ENCODE measurements at places on chromosomes 7 and 10.

GRCh38 chr7:11923376-11923930 is 91.5 kb upstream of the THSD7A start:
- no peak for DNase-seq

GRCh38 chr7:48337012-48337621 is 165.9 kb downstream of the ABCA13 start:
- DNase-seq, result no peak

DNA sequence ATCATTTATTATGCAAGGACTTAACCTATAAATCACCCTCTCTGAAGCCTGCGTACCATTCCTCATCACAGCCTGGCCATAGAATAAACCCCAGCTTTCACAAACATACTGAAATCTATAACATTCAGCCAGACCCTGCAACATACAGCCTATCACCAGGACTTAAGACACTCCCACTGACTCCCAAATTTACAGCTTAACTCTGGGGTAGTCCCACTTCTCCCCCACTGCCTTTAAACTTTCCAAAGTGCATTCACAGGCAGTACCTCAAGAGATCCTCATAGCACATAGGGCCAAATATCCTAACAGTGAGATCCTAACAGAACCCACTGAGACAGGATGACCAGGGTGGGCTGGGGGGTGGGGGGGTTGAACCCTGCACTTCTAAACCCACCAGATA is 3.5 kb downstream of the LDB1 start:
- no peak for DNase-seq

- no peak for DNase-seq
Measured at GRCh38 chr7:157279741-157280215, 57.0 kb upstream of the DNAJB6 start.

DNA sequence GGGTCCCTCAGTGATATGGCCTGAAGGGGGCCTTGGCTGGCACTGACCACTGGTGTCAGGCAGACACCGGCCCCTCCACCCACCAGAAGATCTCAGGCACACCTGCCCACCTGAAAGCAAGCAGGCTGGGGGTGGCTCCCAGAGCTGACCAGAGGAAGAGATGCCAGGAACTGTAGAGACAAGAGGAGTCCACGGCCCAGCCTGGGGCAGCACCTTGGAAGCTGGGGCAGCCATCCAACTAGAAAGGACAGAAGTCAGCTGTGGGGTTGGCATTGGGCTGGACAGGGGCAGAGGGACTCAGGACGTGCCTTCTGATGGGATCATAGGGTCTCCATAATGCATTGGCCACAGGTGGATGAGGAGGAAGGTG is 144.3 kb downstream of the ZNF248 start:
- no peak for DNase-seq

DNA sequence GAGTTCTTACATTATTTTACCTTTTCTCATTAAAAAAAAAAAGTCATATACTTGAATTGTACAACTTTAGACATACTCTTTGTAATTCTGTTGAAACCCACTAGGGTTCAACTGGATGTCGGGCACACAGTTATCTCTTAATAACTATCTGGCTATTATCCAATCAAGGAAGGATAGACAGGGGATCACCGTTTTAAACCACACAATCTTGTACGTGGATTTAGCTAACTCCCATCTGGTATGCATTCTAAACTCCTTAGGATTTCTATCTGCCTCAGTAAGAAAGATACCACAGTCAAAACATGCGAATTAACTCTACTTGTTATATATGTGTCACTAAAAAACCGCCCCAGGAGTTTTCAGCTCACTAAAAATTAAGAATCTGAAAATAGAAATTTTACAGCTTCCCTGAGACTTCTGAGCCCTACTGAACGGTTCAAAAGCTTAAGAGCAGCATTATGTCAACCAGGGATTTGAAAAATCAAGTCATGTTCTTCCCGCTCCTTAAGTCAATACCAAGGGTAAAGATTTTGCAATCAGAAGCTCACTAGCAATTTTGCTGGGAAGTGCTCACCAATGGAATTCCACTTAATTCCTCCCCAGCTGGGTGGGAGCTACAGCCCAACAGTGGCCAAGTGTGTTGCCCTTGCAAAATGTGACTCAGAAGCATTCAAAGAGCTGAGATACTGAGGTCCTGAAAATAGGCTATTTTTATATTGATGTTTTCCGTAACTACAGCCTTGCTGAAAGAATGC is 267.0 kb downstream of the FRMD4A start:
- DNase-seq, result peak; percentile 89

GRCh38 chr10:79285315-79286197 is 61.7 kb upstream of the PPIF start:
- no peak for DNase-seq

DNA sequence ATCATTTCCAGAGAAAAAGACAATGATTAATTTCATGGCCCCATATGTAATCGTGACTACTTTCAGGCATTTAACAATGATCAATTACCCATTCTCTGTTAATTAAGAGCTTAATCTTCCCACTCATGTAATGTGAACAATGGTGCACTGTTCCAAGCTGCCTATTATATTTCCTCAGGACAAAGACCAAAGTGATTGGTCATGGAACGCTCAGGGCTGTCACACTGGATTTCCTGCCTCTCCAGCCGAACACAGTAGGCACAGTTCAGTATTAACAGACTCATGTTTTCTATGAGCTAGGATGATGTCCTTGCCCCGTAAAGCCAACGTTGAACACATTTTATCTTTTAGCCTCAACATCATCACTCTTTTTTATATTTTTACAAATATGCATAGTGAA is 142.7 kb upstream of the FZD8 start:
- DNase-seq, result no peak

DNA sequence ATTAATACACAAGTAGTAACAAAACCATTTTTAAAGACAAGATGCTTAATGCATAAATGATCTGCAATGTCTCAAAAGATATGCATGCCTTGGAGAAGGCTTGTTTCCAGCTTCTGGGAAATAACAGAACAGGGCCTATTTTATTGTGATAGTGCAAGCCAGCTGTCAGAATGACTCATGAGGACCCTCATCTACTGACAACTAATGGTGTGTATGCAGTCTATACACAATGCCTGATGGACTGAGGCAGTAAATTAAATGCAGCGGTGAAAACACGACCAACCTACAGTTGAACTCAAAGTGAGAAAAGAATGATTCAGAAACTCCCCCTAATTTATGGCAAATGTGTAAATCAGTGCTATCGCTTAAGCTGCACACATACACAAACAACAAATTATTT is 46.3 kb downstream of the VPS41 start:
- no peak for DNase-seq

GRCh38 chr10:118447478-118448270 is 105.5 kb upstream of the FAM204A start:
- peak; percentile 40 for DNase-seq

GRCh38 chr10:71486484-71487114 is 89.9 kb downstream of the CDH23 start:
- DNase-seq, result peak; percentile 6

GRCh38 chr7:682810-683209 is 43.7 kb upstream of the DNAAF5 start:
- no peak for DNase-seq

DNA sequence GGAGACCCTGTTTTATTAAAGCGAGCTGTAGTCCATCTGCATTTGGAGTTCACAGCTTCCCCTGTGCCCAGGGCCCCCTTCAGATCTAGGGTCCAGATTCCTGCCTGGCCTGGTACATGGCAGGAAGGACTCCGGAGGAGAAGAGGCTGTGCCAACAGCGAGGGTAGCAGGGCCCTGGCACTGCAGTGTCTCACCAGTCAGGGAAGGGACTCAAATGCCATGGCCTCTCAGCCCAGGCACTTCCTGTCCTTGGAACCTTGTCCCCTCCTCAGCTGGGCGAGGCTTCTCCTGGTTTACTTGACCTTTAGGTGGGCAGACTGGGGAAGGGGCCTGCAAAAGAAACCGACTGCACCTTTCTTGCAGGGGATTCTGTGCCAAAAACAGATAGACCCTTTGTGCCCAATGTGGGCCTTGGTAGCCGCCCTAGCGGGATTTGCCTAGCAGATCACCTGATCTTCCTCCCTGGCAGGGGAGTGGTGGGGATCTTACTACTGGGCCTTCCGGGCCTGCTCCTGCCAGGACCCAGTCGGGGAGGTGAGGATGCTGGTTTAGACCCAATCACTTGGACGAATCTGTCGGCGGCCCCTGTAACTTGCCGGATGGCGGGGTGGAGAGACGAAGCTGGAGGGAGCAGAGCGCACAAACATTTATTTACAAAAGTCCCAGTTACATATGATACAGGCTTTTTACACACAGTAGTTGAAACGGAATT is 161.9 kb downstream of the RNF216 start:
- no peak for DNase-seq

DNA sequence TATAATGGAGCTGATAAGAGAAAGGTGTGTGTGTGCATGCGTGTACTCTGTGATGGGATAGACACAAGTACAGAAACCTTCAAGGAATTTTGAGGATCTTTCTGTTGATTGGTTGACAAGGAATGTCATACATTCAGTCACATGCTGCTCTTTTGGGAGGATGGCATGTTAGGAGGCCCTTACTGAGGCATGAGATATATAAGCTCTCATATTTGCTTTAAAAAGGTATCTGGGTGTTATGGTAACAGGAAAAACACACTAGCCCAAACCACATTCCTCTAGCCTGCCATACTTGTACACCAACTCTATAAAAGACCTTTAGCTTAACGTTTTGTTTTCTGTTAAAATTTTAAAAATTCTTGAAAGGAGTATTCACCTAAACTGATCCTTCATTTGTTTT is 72.5 kb upstream of the EGFR start:
- DNase-seq, result no peak

GRCh38 chr10:119177708-119178371 is 772 bp downstream of the PRDX3 start:
- DNase-seq, result no peak

DNA sequence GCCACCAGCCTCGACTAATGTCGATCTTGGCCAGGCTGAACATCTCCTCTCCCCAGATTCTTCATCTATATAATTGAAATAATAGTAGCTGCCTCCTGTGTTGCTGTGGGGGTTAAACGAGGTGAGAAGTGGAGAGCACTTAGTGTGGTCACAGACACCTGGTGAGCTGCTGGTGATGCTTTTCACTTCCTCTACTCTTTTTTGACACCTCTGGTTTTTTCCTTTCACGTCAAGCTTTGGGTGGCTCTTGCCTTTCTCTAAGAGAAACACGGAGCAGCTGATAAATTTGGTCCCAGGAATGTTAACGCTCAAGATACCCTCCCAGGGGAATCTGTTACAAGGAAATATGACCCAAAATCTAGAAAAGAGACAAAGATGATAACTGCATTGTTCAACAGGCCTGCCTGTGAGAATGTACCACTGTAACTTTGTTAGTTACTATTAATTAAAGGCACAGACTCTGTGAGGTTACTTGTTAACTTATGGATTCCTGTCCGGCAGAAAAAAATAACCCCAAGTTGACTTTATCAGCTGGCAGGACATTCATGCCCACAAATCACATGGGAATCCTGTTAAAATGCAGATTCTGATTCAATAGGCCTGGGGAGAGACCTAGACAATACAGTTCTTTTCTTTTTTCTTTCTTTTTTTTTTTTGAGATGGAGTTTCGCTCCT is 9.5 kb upstream of the NPFFR1 start:
- no peak for DNase-seq

GRCh38 chr10:128095027-128095752 is 31.0 kb downstream of the MKI67 start:
- no peak for DNase-seq

DNA sequence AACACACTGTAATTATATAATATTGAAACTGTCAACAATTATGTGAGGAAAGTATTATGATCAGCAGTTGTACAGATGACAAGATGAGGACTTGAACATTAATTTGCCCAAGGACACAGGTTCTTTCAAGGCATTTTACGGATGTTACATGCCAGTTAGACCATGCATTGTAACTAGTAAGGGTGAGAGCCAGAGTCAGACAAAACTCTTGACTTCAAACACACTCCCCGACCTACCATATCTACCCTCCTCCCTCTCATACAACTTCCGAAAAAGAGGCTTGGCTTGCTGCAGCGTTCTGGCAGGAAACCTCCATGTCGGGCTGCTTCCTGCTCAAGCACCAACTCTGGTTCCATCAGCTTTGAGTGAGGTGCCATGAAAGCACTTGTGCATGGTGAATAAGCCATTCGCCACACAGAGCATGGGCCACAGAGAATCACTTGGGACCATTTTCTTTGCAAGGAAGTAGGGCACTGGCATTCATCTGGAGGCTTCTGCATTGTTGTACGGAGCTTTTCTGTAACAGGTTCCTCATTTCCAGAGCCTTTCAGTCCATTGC is 53.2 kb downstream of the FOXI2 start:
- no peak for DNase-seq

DNA sequence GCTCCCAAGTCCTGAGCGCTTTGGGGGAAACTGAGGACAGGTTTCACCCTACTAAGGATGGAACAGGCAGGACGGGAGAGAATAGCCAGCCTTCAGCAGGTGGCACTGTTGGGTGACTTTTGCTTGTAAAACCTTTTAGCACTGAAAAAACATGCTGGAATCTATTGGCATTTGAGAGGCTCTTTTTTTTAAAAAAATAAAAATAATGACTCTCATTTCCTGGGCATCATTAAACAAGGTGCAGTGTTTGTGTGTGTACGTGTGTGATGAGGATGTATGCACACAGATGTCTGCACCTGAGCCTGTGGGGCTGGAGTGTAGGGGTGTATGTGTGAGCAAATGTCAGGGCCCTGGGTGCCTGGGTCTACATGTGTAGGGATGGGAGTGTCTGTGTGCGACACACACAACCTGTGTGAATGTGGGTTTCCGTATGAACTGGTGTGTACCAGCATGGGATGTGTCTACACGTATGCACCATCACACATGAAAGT is 177.9 kb downstream of the RPS24 start:
- DNase-seq, result no peak

DNA sequence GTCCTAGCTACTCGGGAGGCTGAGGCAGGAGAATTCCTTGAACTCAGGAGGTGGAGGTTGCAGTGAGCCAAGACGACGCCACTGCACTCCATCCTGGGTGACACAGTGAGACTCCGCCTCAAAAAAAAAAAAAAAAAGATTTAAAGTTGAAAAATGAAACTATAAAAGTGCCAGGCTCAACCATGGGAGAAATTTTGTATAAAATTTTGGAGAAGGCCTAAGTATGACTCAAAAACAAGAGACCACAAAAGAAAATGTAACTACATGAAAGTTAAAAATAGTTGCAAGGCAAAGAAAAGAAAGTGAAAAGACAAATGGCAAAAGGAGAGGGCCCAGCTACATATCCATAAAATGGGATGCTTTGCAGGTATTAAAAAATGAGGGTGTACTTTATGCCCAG is 104.1 kb downstream of the ARHGAP22 start:
- no peak for DNase-seq

DNA sequence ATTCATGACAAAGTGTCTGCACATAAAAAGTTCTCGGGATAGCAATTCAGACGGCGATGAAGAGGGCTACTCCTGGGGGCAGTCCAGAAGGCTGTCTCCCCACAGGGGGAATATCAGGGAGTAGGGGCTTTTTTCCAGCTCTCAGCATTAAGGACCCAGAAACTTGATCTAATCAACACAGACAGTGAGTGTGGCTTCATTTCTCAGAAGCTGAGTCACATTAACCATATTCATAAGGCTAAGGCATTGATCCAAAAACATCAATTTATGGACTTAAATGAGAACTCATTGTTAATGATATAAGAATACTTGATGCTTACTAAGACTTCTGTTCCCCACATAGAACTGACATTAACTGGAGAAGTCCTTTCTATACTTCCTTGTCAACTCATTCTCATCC is 87.5 kb upstream of the AOAH start:
- DNase-seq, result no peak
